ENCODE measurements at places on chromosomes 5 and 9. TPM values are rescaled to one million over a fixed set of nuclear protein-coding genes. Genes with fewer than 3 reads are reported as not detected.

DNA sequence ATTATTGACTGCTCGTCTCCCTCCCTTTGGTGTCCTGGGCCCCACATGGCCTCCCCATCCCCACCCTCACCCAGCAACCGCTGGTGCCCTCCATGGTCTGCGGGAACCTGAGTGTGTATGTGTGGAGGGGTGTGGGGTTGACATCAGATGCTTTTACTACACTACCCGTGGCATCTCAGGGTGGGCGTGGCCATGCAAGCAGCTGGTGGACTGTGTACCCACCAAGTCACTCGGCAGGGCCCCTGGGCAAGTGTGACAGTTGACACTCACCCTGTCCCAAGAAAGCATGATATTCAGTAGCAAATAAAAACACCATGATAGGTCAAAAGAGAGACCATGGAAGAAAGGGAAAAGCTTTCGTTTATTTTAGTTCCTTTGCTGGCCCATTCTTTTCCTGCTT, 7.4 kb upstream of the NXNL2 start:
- no peaks in the 10 kb centered on the region for H3K27me3 ChIP-seq
- no peaks in the 10 kb centered on the region for H3K36me3 ChIP-seq
- H3K27ac ChIP-seq, result no peak overlapping the region
- no peak overlapping the region for H3K4me3 ChIP-seq
- DNase-seq, result no peak

- H3K36me3 ChIP-seq, result no peaks in the 10 kb centered on the region
- H3K27me3 ChIP-seq, result no peaks in the 10 kb centered on the region
- no peaks in the 10 kb centered on the region for H3K4me1 ChIP-seq
- H3K4me3 ChIP-seq, result no peak overlapping the region
Observed at GRCh38 chr9:10146517-10147331, 466.1 kb downstream of the PTPRD start.

GRCh38 chr5:66238435-66238834, 94.3 kb downstream of the SREK1 start:
- H3K4me3 ChIP-seq, result no peak overlapping the region
- H3K27ac ChIP-seq, result no peak overlapping the region
- no peaks in the 10 kb centered on the region for H3K36me3 ChIP-seq
- H3K4me1 ChIP-seq, result no peaks in the 10 kb centered on the region
- DNase-seq, result no peak
- no peaks in the 10 kb centered on the region for H3K27me3 ChIP-seq

DNA sequence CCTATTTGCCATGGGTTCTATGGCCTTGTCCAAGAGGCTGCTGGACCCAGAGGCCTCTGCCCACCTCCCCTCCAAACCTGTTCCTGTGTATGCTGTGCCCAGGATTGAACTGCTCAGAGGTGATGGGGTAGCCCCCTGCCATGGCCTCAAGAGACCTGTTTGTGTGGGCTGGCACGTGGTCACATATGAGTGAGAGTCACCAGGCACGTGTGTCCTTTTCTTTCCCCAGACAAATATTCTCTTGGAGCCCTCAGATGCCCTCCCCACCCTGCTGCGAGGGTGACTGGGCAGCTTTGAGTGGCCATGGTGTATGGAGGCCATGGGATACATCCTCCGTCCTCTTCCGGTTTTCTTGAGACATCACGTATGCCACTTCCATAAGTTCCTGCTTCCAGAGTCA, 10.9 kb upstream of the TCOF1 start:
- H3K27ac ChIP-seq, result no peak overlapping the region
- no peak overlapping the region for H3K4me3 ChIP-seq
- no peaks in the 10 kb centered on the region for H3K36me3 ChIP-seq

DNA sequence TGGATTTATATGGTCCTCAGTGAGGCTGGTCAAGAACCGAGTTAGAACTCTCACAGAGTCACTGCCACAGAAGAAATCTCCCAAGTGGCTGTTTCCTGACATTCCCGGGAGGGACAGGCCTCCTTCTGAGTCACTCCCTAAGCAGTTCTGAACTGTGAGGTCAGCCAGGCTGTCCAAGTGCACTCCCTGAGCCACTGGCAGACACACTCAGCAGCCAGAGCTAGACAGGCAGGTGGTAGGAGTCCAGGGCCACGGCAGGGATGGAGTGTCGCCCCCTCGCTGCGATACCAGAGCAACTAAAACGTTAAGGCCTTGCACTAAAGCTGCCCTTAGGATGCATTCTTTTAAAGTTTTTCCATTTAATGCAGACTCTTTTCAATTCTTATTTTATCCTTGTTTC, 3.4 kb downstream of the IL4 start:
- peak overlapping the region; percentile 45 for H3K27ac ChIP-seq
- no peak overlapping the region for H3K4me3 ChIP-seq
- H3K36me3 ChIP-seq, result no peaks in the 10 kb centered on the region
- H3K27me3 ChIP-seq, result no peaks in the 10 kb centered on the region
- H3K4me1 ChIP-seq, result peaks cover 18% of the 10 kb centered on the region

DNA sequence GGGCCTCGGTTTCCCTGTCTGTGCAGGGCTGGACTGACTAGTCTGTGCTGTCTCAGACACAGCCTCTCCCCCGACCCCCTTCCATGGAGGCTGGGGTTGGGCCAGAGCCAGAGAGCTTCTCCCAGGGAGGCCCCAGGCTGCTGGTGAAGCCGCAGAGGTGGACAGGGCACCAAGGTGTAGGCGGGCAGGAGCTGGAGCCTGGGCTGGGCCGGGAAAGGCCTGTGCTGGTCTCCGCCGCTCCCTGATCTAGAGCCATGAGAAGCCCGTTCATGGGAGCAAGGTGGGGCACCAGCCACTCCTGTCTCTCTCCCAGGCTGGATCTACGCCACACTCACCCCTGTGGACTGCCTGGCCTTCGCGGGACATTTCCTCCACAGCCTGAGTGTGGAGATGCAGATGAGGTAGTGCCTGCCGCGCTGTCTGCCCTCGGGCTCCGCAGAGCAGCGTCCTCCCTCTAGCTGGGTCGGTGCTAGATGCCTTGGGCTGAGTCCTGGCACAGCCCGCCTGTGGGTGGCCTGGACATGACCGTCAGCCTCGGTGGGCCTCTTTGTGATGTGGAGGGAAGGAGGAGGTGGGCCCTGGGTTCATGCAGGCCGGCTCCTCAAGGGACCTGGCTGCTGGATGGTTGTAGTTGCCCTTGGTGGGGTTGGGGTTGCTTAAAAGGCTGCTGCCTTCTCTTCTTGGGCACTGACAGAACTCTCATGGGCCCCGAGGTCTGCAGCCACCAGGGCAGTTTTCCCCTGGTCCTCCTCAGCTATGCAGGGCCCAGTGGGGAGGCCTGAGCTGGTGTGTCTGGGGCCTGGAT, 79.4 kb downstream of the PHF2 start:
- peaks cover 75% of the 10 kb centered on the region for H3K36me3 ChIP-seq
- H3K4me1 ChIP-seq, result no peaks in the 10 kb centered on the region
- peak; percentile 59 for DNase-seq
- H3K27me3 ChIP-seq, result no peaks in the 10 kb centered on the region
- no peak overlapping the region for H3K27ac ChIP-seq
- no peak overlapping the region for H3K4me3 ChIP-seq

- H3K4me1 ChIP-seq, result no peaks in the 10 kb centered on the region
- no peak for DNase-seq
- no peaks in the 10 kb centered on the region for H3K36me3 ChIP-seq
- no peak overlapping the region for H3K27ac ChIP-seq
- no peak overlapping the region for H3K4me3 ChIP-seq
Observed at GRCh38 chr5:73338256-73339050, 110.1 kb downstream of the FOXD1 start.

DNA sequence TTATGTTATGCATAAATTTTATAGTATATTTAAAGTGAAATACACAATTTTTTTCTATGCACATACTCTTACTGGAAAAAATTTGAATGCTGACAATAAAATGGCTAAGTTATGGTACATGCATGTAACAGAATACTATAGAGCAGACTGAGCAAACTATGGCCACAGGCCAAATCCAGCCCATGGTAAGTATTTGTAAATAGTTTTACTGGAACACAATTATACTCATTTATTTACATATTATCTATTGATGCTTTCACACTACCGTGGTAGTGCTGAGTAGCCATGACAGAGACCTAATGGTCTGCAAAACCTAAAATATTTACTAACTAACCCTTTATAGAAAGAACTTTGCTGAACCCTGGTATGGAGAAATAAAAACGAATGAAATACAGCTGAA, 45.7 kb downstream of the TEX10 start:
- peaks cover 46% of the 10 kb centered on the region for H3K36me3 ChIP-seq
- no peak overlapping the region for H3K27ac ChIP-seq
- no peak for DNase-seq
- H3K4me3 ChIP-seq, result no peak overlapping the region
- H3K27me3 ChIP-seq, result no peaks in the 10 kb centered on the region
- H3K4me1 ChIP-seq, result no peaks in the 10 kb centered on the region

- DNase-seq, result peak; percentile 52
- no peak overlapping the region for H3K27ac ChIP-seq
- H3K36me3 ChIP-seq, result peaks cover 82% of the 10 kb centered on the region
- H3K4me1 ChIP-seq, result no peaks in the 10 kb centered on the region
- no peaks in the 10 kb centered on the region for H3K27me3 ChIP-seq
- H3K4me3 ChIP-seq, result no peak overlapping the region
Observed at GRCh38 chr9:133100506-133101355, 20.3 kb downstream of the RALGDS start.

DNA sequence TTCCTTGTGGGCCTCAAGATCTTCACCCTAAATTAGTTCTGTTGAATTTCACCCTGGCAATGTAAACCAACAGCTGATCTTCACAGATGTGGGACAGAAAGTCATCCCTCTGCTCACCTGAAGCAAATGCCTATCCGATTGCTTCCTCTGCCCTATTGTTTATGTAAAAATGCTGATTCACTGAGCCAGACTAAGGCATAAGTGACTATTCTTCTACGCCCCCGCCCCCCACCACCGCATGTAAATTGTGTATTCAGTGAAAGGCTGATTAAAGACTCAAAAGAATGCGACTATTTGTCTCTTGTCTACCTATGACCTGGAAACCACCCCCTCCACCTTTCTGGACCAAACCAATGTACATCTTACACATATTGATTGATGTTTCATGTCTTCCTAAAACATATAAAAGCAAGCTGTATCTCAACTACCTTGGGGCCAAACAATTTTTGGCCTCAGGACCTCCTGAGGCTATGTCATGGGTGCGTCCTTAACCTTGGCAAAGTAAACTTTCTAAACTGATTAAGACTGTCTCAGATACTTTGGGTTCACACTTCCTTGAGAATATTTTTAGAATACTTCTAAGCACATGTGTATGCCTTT, 129.7 kb upstream of the BOD1 start:
- H3K36me3 ChIP-seq, result no peaks in the 10 kb centered on the region
- peaks cover 9% of the 10 kb centered on the region for H3K4me1 ChIP-seq
- no peak overlapping the region for H3K4me3 ChIP-seq
- H3K27ac ChIP-seq, result no peak overlapping the region

NXNL2 gene
- not detected for total RNA-seq

CNOT6 gene
- 21.7 TPM for total RNA-seq

WNK2 gene
- total RNA-seq, result 0.35 TPM

GRM6 gene
- total RNA-seq, result not detected

FBP2 gene
- not detected for total RNA-seq

MARCOL gene
- total RNA-seq, result not detected
